Stimulated activated CD8-positive, alpha-beta memory T cell treated with anti-CD3 and anti-CD28 coated beads, Interleukin-4, amount 100 ng/mL, for 1 hour (primary cell): ENCODE measurements at places on chromosomes 3 and 15.

DNA sequence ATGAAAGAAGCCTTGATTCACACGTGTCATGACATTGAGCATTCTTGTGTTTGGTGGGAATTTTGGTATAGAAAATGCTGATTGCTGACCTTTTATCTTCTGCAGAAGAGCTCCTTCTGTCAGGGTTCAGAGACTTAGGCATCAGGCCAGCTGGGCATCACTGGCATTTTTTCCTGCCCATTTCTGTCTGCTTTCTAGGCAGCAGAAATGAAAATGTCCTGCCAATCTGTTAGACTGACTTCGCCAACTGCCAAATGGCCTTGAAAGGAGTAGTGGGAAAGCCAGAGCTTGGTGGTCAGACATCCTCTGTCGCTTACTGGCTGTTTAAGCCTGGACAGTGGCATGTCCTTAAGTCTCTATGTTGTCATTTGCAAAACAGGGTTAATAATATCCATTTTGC lies 57.4 kb downstream of the EEFSEC start:
- no peak for DNase-seq

DNA sequence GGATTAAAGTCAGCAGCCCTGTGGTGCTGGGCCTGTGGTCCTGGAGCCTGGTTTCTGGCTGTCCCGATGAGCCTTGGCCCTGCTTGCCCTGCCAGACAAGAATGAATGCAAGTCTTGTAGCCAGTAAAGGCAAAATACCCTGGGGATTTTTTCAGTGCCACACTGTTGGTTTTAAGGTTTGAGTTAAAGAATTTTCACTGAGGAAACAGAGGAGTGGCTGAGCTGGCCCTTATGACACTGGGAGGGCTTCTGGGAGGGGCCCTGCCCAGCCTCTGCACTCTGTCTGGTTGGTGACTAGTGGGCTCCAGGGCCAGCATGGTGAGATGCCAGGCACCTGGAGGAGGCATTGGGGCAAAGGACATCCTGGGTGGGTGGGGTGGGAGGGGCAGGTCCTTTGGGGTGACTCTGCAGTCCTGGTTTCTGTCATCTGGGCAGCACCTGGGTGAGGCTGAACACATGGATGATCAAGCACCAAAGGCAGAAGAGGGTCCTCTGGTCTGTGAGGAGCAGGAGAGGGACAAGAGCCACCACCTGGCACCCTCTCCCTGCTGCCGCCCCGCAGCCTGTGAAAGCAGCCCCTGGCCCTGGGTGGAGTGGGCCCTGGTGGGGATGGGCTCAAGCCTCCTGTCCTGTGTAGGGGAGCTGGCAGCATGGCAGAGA lies 12.5 kb upstream of the PLA2G4E start:
- DNase-seq, result no peak

DNA sequence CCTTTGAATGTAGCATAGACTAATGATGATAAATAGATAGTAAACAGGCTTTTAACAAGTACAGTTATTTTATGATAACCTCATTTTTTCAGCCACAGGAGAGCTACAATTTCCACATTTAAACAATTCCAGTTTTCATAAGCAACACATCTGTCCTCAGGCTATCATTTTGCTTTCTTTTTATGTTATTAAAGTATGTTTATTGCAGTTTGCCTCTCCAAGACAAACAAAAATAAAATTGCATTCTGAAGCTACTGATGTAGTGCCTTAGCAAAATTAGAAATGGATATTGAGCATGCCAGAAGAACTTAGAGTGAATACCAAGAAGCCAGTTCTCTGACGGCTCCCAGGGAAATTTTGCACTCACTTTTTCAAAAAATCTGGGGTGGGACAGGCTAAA lies 140.6 kb upstream of the ABHD17C start:
- no peak for DNase-seq

GRCh38 chr3:40588406-40588805 lies 63.6 kb downstream of the ZNF621 start:
- DNase-seq, result no peak

DNA sequence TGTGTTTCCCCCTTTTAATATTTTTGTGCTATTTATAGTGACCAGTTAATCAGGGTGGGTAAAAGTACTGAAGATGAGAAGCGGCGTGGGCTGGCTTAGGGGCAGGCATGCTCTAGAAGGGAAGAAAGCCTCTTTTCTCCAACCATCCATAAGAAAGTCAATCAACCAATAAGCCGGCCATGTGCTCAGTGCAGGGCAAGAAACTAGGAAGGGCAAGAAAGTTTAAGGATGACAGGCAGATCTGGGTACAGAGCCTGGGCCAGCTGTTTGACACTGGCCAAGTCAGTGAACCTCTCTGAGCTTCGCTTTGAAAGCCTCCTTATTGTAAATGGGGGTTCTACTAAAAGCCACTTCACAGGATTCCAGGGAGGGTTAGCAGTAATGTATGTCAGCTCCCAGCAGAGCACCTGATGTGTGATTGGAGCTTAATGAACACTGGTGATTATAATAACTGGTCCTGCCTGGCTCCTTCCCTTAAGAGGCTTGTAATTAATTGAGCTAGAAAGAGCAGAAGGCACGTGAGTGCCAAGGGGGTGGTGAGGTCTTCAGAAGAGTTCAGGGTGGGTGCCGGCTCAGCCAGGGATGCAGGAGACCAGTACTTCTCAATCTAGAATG lies 5.7 kb upstream of the CHRNA3 start:
- no peak for DNase-seq

- DNase-seq, result no peak
Observed at GRCh38 chr15:47035475-47036406, 681.6 kb upstream of the SEMA6D start.

GRCh38 chr3:153768561-153769469 lies 352.4 kb upstream of the ARHGEF26 start:
- DNase-seq, result peak; percentile 11

GRCh38 chr3:174223042-174223441 lies 636.1 kb upstream of the NAALADL2 start:
- no peak for DNase-seq

DNA sequence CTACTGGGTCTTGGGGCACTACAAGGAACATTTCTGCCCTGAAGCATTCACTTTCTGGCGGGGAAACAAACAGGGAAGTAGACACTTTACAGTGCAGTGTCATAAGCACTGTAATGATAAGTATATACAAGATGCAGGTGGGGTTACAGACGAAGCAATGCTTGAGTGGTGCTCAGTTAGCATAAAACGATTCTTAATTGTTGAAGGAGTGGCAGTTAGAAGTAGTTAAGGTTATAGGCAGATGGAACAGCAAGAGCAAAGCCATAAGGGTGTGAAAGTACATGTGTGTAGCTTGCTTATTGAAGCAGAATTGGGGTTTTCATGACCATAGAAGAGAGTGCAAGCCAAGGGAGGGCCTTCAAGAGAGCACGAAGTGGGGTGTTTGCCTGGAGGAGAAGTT lies 46.2 kb downstream of the SLC25A26 start:
- no peak for DNase-seq

DNA sequence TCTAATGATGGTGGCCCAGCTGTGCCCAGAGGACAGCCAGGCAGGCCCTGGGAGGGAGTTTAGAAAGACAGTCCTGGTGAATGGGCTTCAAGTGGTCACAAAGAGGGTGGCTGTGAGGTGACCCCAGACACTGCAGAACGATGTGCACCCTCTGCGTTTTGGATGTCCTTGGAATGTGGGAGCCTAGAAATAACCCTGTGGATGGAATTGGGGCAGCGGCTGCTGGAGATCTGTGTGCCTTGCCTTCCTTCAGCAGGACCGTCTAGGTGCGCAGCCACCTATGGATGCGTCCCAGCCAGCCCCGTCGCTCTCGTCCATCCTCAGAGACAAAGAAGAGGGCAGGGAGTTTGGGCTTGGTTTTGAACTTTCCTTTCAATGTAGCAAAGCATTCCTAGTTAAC lies 46.5 kb downstream of the KLHL25 start:
- DNase-seq, result no peak

- no peak for DNase-seq
Observed at GRCh38 chr15:55989383-55989782, 4.0 kb downstream of the NEDD4 start.

GRCh38 chr3:41117398-41117870 lies 81.9 kb upstream of the CTNNB1 start:
- DNase-seq, result peak; percentile 55

DNA sequence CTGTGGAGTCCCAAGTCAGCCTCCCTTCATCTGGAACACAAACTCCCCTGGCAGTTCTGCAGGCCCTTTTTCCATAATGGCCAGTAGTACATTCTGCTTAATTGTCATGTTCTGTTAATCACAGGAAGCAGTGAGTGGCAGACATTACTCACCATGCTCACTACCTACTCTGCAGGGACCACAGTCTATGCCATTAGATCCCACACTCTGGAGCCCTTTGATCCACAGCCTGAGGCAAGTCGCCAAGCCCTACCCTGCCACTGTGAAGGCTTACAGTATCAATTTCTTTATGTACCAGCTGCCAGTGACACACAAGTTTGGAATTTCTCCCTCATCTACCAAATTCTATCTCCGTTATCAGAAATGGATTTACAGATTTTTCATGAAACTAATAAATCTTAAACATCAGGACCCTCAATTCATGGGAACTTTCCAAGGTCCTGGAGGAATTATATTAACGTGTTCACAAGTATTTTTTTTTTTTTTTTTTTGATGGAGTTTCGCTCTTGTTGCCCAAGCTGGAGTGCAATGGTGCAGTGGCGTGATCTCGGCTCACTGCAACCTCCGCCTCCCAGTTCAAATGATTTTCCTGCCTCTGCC lies 20.6 kb upstream of the WWTR1 start:
- DNase-seq, result no peak

DNA sequence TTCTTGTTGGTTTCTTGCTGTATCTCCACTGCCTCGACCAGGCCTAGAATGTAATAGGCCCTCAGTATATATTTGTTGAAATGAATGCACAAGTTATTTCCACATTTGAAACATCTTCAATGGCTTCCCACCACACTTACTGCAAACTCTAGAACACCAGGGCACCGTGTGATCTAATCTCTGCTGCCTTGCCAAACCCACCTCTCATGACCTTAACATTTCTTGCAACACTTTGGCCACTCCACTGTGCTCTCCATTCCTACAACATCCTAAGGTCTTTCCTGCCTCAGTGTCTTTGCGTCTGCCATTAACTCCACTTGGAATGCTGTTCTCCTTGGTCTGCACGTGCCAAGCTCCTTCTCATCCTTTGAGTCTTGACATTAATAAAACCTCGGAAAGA lies 14.1 kb downstream of the FRMD4B start:
- no peak for DNase-seq
